ENCODE measurements at places on chromosomes 16 and 17.

- DNase-seq: no peak
Measured at GRCh38 chr17:43665084-43665936, 3.6 kb upstream of the MEOX1 start.

DNA sequence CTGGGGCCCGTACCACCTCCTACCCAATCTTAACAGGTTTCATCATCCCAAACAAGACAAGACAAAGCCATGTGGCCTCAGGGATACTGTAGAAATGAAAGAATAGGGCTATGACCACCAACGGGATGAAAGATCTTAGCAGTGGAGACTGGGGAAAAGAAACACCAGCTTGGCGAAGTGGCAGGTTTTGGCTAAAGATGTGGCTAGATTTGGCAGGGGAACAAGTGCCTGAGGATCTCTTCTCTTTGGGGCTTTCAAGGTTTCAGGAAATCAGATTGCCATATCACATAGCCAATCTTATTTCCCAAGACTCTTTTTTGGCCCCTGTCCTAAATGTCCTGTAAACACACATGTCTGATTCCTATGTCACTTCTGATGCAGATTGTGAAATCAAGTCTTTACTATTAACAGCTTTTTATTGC lies 6.9 kb downstream of the KRT24 start:
- no peak for DNase-seq

GRCh38 chr17:76383546-76384221 lies 725 bp upstream of the SPHK1 start:
- DNase-seq: peak; percentile 65

DNA sequence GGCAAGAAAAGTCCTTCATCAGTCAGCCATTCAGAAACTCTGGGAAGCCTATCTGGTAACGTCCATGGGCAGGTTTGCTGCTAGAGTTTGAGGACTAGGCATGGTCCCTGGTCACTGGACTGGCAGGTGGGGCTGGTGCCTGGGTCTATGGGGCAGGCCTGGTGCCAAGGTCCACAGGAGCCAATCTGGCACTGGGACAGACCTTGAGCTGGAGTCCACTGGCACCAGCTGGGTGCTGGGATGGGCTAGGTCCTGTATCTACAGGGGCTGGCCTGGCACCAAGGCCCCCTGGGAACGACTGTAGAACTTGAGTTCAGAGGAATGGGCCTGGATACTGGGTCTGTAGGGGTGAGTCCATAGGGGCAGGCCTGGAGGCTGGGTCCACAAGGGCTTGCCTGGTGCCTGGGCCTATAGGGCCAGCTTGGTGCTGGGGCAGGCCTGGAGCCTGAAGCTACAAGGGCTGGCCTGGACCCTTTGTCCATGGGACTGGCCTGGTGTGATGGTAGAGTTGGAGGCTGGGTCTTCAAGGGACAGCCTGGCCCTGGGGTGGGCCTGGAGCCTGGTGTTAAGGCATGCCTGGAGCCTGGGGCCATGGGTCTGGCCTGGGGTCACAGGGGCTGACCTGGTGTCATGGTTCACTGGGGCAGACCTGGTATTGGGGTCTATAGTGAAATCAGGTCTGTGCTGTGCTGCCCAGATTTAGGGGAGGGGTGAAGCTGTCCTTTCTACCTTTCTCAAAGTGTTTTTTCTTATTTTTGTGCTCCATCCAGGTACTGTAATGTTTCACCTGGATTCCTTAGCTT lies 30.5 kb upstream of the NKD1 start:
- DNase-seq: no peak

DNA sequence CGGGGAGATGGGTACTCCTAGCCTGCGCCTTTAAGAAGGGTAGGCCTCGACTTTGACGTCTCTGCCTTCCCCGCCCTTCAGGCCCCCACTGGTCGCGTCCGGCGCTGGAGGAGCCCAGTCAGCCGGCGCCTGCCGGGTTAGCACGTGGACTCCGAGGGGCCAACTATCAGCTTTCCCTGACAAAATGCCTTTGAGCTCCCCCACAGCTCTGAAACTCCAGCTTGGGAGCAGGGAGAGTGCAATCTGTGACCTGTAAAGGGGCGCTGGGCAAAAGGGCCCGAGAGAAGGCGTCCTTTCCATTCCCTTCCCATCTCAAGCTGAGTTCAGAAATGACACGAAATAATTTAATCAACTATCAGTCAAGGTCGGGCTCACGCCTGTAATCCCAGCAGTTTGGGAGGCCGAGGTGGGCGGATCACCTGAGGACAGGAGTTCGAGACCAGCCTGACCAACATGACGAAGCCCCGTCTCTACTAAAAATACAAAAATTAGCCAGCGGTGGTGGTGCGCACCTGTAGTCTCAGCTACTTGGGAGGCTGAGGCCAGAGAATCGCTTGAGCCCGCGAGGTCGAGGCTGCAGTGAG lies 2.3 kb upstream of the SLC25A39 start:
- peak; percentile 93 for DNase-seq

GRCh38 chr17:2946144-2946543 lies 117.3 kb downstream of the OR1D5 start:
- DNase-seq: no peak

DNA sequence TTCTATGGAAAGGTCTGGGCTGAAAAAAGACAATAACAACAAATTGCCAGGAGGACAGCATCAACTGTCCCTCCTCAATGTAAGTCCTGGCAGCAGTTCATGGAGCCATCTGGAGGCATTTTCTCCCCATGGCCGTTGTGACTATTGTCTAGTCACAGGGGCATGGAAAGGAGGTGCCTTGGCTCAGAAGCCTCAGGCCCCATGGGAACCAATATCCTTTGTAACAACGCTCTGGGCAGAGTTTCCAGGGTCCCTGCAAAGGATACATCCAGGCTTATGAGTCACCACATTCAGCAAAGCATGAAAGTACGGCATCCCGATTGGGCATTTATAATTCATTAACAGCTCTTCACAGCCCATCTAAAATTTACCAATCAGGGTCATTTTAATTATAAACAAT lies 85.2 kb downstream of the GLG1 start:
- no peak for DNase-seq

DNA sequence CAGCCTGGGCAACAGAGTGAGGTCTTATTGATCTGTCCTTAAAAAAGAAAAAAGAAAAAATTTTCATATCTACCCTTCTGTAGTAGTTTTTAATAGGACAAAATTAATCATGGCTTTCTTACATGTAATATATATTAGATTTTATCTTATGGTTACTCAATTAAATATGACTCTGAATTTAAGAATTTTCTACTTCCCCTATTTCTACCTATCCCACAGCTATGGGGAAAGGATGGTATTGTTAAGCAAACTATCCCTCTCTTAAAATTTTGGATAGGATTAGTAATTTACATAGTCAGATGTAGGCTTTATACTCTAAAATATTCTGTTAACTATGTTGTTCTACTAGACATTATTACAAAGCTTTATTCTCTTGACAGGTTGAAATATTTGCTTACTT lies 62.5 kb downstream of the NQO1 start:
- no peak for DNase-seq

DNA sequence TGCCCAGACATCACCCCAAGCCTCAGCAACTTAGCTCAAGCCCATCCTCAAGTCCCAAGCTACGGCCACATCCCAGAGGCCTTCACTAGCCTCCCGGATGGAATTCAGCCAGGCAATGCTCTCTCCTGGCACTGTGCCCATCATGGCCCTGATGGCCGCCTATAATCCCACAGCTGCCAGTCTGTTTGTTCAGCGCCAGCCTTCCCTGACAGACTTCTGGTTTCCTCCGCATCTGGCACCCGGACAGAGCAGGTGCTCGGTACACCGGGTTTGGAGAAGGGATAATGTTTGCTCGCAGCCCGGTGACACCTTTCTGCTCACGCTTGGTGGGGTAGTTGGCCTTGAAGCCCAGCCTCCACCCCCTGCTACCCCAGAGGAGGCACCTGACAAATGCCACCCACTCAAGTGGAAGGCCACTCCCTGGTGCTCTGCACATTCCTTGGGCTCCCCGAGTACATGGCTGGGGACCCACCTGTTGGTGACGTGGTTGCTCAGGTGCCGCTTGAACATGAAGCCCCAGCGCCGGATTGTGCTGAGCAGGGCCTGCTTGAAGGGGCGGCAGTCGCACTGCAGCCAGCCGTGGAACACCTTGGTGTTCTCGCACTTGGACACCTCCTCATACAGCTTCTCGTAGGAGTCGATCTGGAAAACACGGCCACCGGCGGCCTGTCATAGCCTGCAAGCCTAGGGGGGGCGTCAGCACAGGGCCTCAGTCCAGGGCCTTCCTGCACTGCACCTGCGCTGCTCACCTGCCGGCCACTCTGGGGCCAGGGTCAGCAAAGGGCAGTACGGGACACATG lies 47.1 kb downstream of the DNAH17 start:
- DNase-seq: no peak

GRCh38 chr17:1487939-1488825 lies 4.3 kb downstream of the MYO1C start:
- peak; percentile 69 for DNase-seq

GRCh38 chr16:83951544-83951943 lies 1.5 kb upstream of the OSGIN1 start:
- no peak for DNase-seq

- no peak for DNase-seq
Measured at GRCh38 chr16:30585022-30585399, 486 bp downstream of the ZNF785 start.

DNA sequence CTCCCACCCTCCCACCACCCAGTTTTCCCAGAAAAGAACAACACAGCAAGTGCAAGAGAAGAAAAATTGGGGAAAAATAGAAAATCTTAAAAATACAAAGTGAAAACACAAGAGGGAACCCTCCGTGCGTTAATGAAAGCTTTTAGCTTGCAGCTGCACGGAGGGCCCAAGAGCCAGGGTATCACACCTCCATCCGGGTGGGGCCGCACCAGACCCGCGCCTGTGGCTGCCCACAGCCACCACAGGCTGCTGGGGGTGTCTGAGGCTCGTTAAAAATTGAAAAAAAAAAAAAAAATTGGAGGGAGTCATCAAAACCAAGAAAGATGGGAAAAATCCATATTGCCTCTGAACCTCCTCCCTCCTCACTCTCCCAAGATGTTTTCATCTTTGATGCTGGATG lies 18.6 kb downstream of the ENGASE start:
- DNase-seq: no peak

DNA sequence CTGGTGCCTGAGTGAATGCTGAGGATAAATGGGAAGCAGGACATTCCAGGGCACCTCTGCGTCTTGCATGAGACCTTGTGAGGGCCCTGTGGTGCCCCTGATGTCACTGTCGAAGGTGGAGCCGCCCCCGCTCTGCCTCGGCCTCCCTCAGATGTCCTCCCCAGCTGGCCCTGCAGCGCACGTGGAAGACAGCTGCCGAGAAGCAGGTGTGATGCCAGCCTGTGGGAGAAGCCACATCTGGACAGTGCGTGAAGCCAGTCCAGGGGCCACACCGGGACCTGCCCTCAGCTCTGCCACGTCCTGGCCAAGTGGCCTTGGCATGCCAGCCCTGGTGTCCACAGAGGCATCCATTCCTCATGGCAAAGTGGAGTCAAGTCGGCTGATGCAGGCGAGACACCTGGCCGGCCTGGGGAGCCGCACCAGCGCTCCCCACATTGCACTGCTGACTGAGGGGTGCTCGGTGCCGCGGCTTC lies 21.6 kb upstream of the METRNL start:
- DNase-seq: no peak
